Right atrium auricular region (tissue), 2 donors: ENCODE measurements at places on chromosomes 12 and 14. TPM values are rescaled to one million over a fixed set of nuclear protein-coding genes. Genes with fewer than 3 reads are reported as not detected.
A peak's percentile ranks its signal among the peaks of the same experiment; 100 is the strongest.

NGB gene
- not detected for total RNA-seq

ASPG gene
- 161 TPM for total RNA-seq

SMOC1 gene
- 18.6 TPM for total RNA-seq

BICD1 gene
- total RNA-seq: 6.6 TPM

SPIC gene
- total RNA-seq: not detected

CSAD gene
- 4.9 TPM for total RNA-seq

NKX2-1 gene
- not detected for total RNA-seq

SENP1 gene
- total RNA-seq: 13.9 TPM

DNA sequence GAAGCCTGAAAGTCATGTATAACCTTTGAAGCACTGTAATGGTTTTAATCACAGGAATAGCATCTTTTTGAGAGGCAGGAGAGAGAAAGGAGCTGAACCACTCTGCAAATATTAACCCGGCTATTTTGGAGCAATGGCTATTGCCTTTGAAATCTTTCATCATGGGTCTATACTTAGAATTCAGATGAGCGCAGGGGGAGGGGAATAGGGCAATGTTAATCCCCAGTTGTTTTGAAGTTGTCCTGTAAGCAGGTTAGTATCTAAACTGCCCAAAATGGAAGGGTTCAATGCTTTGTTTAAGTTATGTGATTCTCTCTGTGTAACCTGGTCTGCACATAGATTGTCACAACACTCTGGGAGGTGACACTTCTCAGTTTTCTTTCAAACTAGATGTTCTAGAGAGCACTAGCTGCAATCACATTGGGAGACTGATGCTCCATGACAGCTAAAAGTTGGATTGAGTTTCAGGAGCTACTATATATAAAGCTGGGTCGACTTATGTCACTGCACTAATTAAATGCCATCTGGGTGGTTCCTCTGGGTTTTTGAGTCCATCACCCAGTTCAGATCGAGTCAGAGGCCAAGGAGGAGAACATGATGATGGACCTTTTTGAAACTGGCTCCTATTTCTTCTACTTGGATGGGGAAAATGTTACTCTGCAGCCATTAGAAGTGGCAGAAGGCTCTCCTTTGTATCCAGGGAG lies at the start of gene MYF6:
TSS of gene MYF6 (plus strand) at position 509 of the 704 bp plus-strand sequence. CDS start at position 595, 86 bp downstream.
- H3K27me3 ChIP-seq: peaks cover 4% of the 10 kb centered on the region
- H3K4me3 ChIP-seq: peak within 1 kb of the TSS; percentile 19
- H3K4me1 ChIP-seq: peaks cover 12% of the 10 kb centered on the region
- no peak within 1 kb of the TSS for H3K27ac ChIP-seq

GRCh38 chr12:77893918-77894317 lies 63.2 kb downstream of the NAV3 start:
- H3K27me3 ChIP-seq: no peaks in the 10 kb centered on the region
- no peaks in the 10 kb centered on the region for H3K36me3 ChIP-seq
- H3K27ac ChIP-seq: no peak overlapping the region
- no peak for DNase-seq
- no peaks in the 10 kb centered on the region for H3K4me1 ChIP-seq

DNA sequence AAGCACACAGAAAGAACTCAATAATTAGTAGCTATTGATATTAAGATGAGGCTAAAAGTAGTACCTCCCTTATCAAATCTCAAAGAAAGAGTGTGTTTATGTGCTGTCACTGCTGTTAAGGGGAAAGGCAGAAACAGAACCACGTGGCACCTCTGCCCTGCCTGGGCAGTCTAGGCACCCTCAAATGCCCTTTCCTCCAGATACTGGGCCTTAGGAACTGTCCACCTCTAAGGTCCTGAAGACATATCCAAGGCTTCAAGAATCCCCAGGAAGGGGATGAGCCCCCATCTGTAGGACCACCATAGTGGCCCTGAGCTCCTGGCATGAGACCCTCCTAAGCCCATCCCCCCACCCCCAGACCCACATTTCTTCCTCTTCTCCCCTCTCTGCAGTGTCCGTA lies 29.1 kb downstream of the NGB start:
- no peaks in the 10 kb centered on the region for H3K27me3 ChIP-seq
- H3K36me3 ChIP-seq: no peaks in the 10 kb centered on the region
- H3K4me1 ChIP-seq: no peaks in the 10 kb centered on the region
- DNase-seq: no peak
- no peak overlapping the region for H3K27ac ChIP-seq
- H3K4me3 ChIP-seq: no peak overlapping the region

DNA sequence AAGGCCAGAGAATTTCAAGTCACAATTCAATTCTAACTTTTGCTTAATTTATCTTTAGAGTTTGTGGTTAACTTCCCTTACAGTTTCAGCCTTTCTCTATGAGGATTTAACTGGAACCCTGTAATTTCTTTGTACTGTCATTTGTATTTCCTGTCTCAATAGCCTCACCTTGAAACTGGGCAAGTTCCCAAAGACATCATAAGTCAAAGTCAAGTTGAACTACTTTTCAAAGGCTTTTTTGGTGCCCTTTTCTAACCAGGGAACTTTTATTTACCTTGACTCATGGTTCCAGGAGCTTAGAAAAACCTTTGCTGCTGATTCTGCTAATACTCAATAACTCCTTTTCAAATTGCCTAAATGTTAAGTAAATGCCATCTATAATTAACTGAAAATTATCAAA lies 200.8 kb upstream of the KRR1 start:
- no peak for DNase-seq
- no peak overlapping the region for H3K4me3 ChIP-seq
- H3K4me1 ChIP-seq: no peaks in the 10 kb centered on the region

DNA sequence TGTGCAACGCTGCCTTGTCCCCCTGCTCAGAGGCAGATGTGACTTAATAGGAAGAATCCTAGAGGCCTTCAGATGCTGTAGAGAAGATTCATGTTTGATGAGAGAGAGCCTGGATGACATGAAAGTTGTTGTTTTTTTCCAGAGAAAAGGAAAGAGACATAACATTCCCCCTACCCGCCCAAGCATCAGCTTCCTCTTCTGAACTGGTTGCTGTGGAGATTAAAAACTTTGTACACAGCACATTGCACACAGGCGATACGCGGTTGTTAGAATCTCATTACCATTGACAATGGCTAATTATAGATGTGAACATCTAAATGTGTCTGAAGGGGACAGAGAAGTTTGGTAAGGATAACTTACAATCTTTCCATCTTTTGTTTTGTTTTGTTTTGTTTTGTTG lies 13.6 kb upstream of the ETFBKMT start:
- H3K4me3 ChIP-seq: no peak overlapping the region
- no peaks in the 10 kb centered on the region for H3K4me1 ChIP-seq
- no peak overlapping the region for H3K27ac ChIP-seq
- DNase-seq: no peak

DNA sequence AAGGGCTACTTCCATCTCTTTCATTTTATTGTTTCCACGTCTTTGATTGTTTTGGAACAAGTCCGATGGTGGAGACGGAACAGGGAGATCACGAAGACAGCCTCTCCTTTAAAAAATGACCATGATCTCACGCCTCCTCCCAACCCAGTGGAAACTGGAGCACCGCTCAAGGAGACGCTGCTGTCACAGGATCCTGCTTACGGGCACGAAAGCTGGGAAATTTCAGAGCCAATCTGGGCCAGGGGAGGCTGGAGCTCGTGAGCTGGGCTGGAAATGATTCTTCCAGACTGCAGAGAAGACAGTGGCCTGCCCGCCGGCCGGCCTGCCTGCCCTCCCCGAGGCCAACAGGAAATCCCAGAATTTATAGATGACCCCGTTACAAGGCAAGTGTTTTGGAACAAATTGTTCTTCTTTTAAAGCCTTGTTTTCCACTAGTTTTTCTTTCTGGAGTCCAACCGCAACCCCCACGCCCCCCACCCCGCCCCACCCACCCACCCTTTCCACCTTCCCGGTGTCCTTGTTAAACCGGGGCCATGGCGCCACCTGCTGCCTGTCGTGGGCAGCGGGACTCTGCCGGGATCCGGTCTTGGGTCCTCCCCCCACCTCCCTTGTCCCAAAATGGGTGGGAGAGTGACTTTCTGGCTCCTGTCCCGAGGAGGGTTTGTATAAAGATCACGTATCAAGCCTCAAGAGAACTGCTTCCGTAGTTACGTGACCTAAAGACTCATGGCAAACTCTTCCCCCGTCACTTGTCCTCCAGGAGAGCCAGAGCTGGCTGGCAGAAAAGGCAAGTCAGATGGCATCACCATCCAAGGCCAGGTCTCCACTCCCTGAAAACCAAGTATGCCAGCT lies 40.3 kb downstream of the MAP1LC3B2 start:
- H3K4me3 ChIP-seq: peak overlapping the region; percentile 25
- no peaks in the 10 kb centered on the region for H3K36me3 ChIP-seq
- no peaks in the 10 kb centered on the region for H3K27me3 ChIP-seq
- DNase-seq: peak; percentile 89
- peaks cover 29% of the 10 kb centered on the region for H3K4me1 ChIP-seq

- no peaks in the 10 kb centered on the region for H3K27me3 ChIP-seq
- peaks cover 15% of the 10 kb centered on the region for H3K4me1 ChIP-seq
Observed at GRCh38 chr14:50022661-50023060, 93.7 kb downstream of the VCPKMT start.
